ENCODE measurements at places on chromosomes 16 and 17.

DNA sequence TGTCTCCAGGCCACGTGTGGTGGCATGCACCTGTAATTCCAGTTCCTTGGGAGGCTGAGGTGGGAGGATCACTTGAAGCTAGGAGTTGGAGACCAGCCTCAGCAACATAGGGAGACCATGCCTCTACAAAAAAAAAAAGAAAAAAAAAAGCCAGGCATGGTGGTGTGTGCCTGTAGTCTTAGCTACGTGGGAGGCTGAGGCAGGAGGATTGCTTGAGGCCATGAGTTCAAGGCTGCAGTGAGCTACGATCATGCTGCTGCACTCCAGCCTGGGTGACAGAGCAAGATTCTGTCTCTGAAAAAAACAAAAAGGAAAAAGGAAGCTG, 103.9 kb downstream of the CMIP start:
- no peak for DNase-seq

DNA sequence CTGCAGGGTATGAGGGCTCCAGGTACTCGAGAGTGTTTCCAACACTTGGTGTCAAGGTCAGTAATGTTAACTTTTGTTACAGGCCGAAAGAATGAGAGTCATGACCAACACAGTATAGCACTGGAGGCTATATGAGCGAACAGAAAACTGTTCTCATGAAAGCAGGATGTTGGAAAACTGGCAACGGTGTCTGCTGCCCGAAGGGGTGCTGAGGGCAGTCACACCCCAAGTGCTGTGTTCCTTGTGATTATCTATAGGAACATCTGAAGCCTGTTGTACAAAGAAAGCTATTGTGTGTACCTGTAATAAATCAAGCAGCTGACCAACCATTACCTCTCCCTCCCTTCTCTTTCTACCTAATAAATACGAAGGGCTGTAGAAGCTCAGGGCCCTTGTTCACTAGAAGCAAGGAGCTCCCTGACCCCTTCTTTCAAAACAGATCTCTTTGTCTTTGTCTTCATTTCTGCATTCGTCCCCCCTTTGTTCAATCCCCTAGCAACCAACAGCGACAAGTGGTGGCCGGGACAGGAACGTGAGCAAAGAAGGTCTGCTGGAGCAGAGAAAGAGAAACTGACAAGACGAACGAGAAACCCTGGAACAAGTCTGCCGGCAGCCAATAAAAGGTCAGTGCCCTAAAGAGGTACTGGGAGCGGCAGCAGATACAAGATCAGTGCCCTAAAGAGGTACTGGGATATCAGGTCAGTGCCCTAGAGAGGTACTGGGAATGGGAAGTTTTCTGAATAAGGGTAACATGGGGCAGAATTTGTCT, 7.6 kb downstream of the CD300LD start:
- no peak for DNase-seq

DNA sequence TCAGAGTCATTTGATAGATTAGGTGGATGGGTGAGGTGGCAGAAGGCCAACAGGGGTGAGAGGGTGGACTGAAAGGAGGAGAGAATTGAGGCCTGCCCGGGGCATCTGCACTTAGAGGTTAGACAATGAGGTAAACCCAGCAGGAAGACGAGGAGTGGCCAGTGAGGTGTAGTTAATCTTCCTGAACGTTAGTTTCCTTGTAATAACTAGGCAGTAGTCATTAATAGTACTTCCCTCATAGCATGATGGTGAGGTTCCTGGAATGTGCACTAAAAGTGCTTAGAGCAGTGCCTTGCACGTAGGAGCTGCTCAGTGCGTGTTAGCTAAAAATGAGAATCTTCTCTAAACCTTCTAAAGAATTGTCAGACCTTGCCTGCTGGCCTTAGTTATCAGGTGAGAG, 13.5 kb upstream of the KSR1 start:
- DNase-seq: no peak

DNA sequence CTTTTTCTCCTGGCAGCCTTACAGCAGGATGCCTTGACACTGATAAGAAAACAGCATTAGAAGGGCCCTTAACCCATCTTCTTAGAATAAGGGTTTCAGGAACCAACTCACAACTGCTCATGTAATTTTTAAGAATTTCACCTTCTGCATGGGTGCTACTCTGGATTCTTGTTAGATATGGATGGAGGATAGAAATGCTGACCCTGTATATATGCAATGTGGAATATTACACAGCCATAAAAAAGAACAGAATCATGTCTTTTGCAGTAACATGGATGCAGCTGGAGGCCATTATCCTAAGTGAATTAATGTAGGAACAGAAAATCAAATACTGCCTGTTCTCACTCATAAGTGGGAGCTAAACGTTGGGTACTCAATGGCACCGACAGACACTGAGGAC, 423.5 kb downstream of the CA10 start:
- DNase-seq: no peak

DNA sequence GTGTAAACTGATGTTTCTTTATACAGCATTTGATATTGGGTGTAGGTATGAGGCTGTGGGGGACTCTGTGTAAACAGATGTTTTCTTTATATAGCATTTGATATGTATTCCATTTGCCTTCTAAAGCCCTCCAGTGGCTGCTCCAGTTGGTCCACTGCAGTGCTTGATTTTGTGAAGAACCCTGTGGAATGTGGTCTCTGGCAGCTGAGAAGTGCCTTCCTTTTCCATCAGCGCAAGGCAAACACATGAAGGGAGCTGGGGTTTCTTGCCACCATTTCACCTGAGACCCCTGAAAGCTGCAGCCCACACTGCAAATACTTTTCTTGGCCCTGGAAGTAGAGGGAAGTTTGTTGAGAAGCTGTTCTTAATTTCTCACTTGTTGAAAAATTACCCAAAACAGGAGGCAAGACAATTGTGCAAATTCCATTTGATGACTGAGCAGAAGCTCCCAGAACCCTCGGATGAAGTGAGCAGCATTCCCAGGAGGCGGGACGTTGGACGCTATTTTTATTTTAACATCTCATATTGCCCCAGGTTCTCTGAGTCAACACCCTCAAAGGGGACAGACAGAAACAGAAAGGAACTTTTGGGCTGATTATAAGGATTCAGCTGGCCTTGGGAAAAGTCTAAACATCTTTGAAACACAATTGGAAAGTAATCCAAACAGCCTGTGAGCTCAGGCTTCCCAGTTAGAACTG, 158.5 kb upstream of the RPH3AL start:
- peak; percentile 51 for DNase-seq

Data from AG09309 (cell line).